NCI-H510A treated with DMSO at 0.1 percent for 48 hours (cell line): ENCODE measurements at places on chromosomes 6 and 20.

GRCh38 chr20:45012682-45013302 lies 46.5 kb downstream of the STK4 start:
- no peak for DNase-seq

- DNase-seq = no peak
Measured at GRCh38 chr20:59667981-59668515, 63.7 kb downstream of the PHACTR3 start.

GRCh38 chr6:62371453-62372210 lies 85.6 kb upstream of the KHDRBS2 start:
- peak; percentile 42 for DNase-seq

DNA sequence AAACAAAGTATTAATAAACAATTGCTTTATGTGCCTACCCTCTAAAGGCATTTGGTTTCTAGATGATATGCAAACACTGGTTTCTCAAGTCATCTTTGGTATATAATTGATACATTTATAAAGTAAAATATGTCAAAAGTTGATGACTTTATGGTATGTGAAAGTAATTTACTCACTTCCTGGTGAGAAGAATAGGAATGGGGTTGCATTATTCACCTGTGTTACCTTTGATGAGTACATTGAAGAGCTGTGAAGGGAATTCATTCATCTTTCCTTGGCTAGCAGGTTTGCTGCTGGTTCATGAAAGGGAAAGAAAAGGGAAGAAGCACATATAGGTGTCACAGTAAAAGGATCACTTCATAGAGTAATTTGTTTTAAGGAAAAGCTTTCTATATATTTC lies 20.4 kb downstream of the RNF217 start:
- DNase-seq = no peak

DNA sequence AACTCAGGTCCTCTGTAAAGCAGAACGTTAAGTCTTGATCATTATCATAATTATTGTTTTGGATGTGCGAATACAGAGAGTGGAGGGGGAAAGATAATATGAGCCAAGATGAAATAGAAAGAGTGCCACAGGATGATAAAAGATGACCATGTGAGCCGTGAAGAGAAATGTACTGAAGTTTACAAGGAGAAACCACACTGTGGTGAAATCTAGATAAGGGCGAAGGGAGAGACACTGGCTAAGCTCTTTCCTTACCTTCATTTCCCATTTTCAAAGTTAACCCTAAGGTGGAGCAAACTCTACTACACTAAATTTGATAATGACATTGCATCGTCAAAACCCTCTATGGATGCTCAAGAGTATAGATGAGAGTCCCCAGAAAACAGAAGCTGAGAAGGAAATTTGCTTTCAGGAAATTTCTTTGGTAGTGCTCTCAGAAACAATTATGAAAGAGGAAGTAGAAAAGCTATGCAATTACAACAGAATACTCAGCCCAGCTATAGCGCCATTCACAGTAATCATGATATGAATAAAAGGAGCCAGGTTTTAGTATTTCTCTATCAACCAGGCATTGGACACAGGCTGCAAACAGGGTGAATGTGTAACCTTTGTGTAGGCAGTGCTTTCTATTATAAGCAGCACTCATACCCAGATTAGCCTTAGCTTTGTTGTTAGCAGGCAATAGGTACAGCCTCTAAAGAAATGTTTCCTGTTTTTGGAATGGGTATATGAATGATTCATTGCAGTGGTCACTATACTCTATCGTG lies 1080.7 kb downstream of the GRIK2 start:
- DNase-seq = no peak

GRCh38 chr20:37442986-37443385 lies 78.1 kb upstream of the NNAT start:
- no peak for DNase-seq
